ENCODE measurements at places on chromosomes 16 and 17.

DNA sequence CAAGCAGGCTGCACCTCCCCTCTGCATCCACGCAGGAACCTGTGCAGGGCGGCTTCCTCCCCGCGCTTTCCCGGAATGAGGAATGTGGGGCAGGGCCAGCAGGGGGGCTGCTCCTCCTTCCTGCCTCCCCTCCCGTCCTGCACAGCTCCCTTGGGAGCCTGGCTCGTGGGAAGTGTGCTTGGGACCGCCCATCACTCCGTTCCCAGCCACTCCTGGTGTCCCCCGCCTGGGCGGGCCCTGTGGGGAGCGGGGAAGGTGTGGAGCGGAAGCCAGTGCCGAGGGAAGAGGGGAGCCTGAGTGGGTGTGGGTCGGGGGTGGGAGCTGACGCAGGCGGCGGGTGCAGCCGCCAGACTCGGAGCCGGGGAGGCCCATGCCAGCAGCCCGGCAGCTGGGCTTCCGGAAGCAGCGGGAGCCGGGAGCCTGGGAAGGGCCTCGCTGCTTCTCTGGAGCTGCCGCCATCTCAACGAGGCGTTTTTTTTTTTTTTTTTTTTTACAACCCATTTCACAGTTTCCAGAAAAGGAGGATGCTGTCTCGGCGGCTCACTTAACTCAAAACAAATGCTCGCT is 24.1 kb downstream of the BAHCC1 start:
- no peak for DNase-seq

DNA sequence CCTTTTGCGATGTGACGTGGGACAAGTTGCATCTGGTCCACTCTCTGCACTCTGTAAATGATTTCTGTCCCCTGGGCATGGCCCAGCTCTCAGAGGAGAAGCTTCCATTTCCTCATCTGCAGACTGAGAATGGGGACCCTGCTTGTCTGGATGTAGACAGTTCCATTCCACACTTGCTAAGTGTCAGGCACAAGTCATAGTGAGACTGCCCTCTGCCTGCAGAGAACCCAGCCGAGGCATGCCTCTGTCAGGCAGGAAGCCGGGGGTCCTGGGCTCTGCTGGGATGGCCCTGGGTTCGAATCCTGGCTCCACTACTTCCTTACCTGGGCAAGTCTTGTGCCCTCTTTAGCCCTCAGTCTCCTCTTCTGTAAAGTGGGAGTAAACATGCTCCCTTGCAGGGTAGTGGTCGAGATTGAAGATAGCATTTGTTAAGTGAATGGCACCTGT is 4.1 kb downstream of the MAP2K3 start:
- DNase-seq, result no peak

GRCh38 chr17:69620363-69620762 is 205.9 kb downstream of the MAP2K6 start:
- no peak for DNase-seq

- DNase-seq, result no peak
Observed at GRCh38 chr17:10048629-10049350, 143.7 kb upstream of the RCVRN start.

DNA sequence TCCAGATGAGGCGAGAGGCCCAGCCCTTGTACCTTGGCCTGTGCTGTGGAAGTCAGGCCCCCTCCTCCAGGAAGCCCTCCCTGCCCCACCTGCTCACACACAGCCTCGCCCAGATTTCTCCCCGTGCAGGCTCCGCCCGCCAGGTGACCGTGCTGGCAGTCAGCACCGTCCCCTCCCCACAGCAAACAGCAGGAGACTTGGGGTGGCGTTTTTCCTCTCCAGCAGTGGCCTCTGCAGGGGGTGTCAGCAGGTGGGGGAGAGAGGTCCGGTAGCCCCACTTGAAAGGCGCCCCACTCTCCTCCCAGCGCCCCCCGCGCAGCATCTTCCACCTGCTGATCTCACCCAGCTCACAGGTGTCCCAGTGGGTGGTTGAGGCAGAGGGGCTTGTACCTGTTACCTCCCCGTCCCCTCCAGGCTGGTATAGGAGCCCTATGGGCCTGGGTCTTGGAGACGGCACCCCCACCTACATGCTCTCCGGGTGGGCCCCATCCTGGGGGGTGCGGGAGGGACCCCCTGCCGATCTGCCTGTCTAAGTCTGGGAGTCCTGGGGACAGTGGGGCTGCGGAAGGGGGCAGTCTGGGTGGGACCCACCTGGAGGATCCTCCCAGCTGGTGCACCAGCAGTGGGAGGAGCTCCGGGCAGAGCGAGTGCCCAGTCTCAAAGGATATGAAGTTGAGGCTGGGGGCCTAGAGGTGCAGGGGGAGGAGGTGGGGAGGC is 4.2 kb upstream of the C1QTNF8 start:
- DNase-seq, result no peak

GRCh38 chr16:23320693-23321092 is 18.6 kb downstream of the SCNN1B start:
- DNase-seq, result no peak

DNA sequence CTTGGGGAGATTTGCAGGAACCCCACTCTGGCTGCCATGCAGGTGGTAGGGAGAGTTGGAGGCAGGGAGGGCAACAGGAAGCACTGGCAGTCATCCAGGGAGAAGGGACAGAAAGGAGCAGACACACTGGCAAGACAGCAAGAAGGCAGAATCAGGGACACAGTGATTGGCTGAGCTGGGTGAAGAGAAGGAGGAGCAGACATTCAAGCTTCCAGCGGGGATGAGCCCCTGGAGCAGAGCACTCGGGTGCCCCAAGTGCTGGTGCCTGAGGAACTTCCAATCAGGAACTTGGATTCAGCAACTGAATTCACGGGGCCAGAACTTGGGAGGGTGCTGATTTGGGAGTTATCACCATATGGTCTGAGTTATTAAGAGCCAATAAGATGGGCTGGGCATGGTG is 6.3 kb upstream of the ITGA3 start:
- no peak for DNase-seq

DNA sequence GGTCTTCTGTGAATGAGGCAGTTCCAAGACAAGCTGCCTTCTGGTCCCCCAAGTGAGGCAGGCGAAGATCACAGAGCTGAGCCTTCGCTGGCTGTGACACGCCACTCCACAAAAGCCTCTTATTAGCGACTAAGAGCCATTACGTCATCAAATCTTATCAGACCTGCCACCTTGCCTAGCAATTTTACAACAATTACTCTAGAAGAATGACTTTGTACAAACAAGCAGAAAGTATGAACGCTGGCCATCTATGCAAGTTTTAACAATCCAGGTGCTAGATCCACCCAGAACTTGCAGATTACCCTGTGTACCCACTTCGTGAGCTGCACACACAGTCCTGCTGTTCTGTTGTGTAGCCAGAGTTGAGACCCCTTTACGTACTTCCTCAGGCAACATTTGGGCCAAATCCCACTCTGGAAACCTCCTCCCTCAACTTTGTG is 3.8 kb upstream of the ICAM2 start:
- no peak for DNase-seq

- no peak for DNase-seq
Observed at GRCh38 chr17:41873559-41874292, 8.5 kb upstream of the KLHL11 start.

DNA sequence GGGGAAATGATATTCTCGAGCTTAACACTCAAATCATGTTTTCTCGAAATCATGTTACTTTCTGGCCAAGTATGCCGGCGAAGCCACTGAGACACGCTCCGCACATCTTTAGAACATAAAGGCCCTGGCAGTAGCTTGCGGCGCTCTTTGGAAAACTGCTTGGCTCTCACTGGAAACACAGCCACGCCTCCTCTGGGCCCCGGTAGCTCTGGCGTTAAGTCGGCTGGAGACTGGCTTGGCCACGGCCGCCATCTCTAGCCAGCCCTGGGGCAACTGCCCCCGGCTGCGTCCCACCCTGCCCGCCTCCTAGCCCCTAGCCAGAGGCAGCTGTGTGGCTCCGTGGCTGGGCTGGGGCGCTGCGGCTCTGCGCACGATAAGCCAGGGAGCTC is 9.2 kb upstream of the BAIAP2 start:
- no peak for DNase-seq

DNA sequence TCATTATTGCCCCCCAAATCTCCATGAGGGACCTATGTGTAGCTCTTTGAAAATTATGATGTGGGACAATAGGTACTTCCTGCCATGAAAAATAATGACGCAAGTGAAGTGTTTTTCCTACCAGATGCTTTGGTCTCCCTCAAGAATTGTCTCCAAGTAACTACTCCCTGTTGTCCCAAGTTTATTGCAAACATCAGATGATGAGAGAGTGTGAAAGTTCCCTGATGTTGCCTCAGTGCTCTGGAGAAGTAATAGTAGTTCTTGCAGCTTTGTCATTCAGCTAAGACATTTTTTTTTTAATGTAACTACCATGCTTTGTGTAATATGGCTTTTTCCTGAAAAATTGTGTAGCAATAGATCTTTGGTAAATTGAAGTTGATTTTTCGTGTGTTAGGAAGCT is 20.1 kb downstream of the LPCAT2 start:
- no peak for DNase-seq

DNA sequence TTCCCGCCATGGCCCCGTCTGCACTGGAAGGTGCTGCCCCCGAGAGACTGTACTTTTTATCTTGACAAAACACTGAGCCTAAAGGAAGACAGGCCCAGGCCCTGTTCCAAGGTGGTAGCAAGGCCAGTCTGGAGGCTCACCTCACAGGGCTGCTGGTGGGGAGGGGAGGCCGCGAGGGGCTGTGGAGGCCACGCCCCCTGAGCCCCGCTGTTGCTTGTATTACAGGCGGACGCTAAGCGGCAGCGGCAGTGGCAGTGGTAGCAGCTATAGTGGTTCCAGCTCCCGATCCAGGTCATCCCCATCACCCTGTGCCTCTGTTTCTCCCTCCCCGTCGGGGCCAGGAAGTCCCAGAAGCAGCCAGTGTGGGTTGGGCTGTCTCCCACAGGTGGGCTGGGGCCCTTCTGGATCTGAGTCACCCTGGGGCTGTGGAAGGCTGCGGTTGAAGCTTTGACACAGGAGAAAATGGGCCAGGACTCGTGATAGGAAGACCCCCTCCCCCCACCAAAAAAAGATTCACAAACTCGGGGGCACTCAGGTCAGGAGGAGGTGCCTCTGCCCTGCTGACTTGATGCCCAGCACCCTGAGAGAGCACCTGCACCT is 13.3 kb upstream of the IL17C start:
- DNase-seq, result no peak

GRCh38 chr17:73541561-73541981 is 102.7 kb downstream of the SDK2 start:
- DNase-seq, result no peak

GRCh38 chr16:51392521-51393187 is 241.6 kb upstream of the SALL1 start:
- no peak for DNase-seq

DNA sequence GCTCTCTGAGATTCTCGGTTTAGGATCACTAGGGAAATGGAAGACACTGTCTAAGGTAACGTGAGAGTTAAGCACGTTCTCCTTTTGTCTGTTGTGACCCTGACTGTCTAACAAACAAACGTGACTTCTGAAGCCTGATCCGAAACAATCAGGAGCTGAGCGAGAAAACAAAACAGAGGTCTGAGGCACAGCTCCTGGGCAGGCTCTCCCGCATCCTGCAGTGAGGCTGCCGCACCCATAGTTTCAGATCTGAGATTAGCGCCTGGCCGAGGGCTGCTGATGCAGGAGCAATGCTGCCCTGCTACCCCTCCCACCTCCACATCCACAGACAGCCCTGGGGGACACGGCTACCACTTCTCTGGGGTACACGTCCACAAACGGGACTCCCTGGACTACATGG is 46.7 kb downstream of the RNF157 start:
- no peak for DNase-seq

- DNase-seq, result no peak
Observed at GRCh38 chr16:88503374-88503770, 50.3 kb downstream of the ZFPM1 start.

- DNase-seq, result no peak
Observed at GRCh38 chr17:77697480-77698400, 260.8 kb upstream of the TNRC6C start.
